NCI-H1105 treated with DMSO at 0.1 percent for 48 hours (cell line): ENCODE measurements at places on chromosomes 7 and 10.

- DNase-seq, result peak; percentile 95
Observed at GRCh38 chr7:64562626-64563278, at the start of gene ZNF680. ZNF680 (minus strand) TSS chr7:64563071; CDS start chr7:64562954, 117 bp downstream.

GRCh38 chr7:111914291-111914690, 291.9 kb downstream of the DOCK4 start:
- DNase-seq, result no peak

- DNase-seq, result no peak
Observed at GRCh38 chr7:117424090-117424829, 3.0 kb downstream of the ASZ1 start.

DNA sequence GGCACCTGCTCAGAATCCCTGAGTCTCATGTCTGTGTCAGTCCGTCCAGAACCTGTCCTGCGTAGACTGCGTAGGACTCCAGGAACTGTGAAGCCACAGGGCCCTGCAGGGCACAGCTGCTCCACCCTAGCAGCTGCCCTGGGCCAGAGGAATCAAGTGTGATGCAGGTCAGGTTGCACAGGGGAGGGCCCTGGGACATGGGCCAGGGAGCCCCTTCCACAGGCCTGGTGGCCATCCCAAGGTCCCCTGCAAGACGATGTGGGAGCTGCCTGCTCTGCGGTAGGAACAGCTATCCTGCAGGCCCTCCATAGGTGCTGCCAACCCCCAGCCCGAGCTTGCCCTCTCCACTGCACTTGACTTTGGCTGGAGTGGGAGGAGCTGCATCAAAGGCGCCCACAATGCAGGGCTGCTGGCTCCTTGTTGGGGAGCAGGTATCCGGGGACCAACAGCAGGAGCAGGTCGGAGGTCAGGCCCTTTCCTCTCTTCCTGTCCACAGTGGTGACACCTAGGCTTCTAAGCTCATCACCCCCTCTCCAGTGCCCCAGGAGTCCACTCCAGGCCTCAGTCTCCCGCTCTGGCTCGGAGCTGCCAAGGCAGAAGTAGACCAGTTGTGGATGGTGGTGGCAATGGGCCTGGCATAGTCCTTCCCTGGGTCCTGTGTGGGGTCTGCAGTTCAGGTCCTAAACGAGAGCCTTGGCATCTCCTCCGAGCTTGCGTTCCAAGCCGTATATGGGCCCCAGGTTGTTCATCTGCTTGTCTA, 149.1 kb downstream of the MAPK8 start:
- DNase-seq, result no peak

DNA sequence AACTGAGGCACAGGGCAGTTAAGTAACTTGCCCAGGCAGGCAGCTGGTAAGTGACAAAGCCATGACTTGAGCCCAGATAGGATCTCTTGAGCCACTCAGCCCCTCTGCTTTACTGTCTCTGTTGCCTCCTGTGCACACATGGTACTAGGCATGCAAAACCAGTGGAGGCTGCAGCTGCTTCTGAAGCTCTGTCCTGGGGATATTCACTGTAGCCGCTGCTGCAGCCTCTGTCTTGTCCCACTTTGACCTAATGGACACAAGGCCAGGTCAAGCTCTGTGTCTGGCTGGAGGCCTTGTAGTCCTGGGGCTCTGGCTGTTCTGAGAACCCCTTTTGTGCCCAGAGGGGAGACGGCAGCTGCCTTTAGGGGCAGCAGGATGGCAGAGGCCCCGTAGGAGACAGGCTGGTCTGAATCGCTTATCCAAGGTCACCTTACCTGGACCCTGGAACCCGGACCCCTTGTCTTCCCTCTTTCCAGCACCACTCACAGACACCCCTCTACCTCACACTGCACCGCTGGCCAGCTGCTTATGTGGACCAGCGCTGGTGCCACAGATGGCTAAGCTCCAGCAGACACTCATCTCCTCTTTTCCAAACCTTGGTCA, 57.6 kb downstream of the TSPAN15 start:
- DNase-seq, result no peak
